ENCODE measurements at places on chromosomes 6 and 20.

- no peak for DNase-seq
Observed at GRCh38 chr6:75315978-75316377, 31.4 kb upstream of the TMEM30A start.

- DNase-seq: no peak
Observed at GRCh38 chr20:36217226-36217625, 19.1 kb upstream of the AAR2 start.

- DNase-seq: no peak
Observed at GRCh38 chr6:67394254-67394653, 1240.8 kb upstream of the ADGRB3 start.

- no peak for DNase-seq
Observed at GRCh38 chr6:159494586-159494972, 198.5 kb downstream of the SOD2 start.

DNA sequence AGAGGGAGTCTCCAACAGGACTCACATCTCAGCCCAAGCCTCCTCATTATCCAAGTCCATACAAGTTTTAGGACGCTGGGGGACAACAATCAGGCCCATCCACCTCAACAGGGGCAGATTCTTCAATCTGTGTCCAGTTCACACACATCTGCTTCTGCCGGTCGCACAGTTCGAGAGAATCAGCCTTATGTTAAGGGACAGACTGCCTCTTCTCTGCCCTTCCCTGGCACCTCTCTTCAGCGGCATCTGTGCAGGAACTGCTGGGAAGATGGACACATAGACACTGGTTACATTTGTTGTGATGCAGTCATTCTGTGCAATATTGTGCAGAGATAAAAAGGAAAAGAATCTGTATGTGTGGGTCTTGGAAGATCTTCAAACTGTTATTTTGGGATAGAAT, 21.0 kb downstream of the ULBP1 start:
- DNase-seq: no peak

- no peak for DNase-seq
Observed at GRCh38 chr6:168951217-168951616, 302.4 kb downstream of the THBS2 start.

DNA sequence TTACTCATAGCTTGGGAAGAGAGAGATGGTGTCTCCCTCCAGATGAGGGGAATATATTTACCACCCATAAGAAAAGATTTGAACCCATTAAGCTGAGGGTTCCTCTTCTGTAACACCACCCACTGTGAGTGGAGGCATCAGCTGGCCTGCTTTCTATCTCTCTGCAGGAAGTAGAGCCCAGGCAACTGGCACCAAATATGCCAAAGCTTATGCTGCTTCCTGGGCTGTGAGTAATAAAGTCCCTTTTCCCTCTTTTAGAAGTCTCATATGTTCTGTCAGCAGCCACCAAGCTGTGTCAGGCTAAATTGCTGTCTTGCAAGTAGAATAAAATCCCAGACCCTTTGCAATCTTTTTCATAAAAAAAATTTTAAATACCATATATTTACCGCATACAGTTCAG, 241.4 kb downstream of the LAMA2 start:
- DNase-seq: no peak

DNA sequence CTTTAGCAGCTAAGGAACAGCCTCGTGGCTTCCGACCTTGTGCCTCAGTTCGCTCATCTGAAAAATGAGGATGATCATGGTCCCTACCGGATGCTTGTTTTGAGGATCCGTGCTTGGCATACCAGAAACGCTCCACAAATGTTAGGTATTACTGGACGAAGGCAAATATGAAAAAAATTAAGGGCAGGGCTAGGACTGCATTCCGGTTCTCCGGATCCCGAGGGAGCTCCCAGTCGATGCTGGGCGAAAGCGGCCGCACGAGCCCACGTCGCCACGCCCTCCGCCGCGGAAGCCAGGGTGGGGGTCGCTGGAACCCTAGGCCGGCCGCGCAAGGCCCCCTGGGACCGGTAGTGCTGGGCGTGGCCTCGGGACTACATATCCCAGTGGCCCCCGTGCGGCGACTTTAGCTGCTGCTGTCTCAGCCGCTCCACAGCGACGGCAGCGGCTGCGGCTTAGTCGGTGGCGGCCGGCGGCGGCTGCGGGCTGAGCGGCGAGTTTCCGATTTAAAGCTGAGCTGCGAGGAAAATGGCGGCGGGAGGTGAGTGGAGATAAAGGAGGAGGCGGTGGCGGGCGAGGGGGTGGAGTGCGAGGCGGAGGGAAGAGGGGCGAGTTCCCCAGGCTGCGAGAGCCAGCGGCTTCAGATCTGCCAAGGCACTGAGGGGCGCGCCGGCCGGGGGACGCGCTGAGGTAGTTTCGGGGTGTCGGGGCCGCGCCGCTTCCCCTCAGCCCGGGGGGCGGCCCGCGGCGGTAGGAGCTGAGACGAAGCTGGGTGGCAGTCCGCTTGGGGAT, at the start of gene NCOA3:
NCOA3 (plus strand) TSS at position 406 of the 789 bp plus-strand sequence. CDS start 120,361 bp downstream, outside the sequence.
- DNase-seq: peak; percentile 80

GRCh38 chr6:44828780-44829179, 441.3 kb downstream of the CDC5L start:
- DNase-seq: no peak

DNA sequence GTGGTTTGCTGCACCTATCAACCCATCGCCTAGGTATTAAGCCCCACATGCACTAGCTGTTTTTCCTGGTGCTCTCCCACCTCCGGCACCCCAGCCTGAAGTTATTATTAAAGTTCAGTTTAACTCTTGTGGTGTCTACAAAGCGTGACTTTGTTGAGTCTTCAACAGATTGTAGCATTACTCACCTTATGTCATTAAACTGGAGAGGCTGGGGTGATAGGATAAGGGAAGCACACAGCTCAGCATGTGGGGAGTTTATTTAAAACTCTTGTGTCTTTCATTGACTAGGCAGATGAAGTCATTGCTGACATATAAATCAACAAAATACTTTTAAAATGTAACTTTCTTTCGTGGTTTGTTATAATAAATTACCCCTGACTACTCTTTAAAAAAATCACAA, 84.7 kb upstream of the GCM1 start:
- DNase-seq: no peak

GRCh38 chr20:40763646-40764295, 74.7 kb upstream of the MAFB start:
- DNase-seq: no peak

- DNase-seq: no peak
Observed at GRCh38 chr6:10505529-10505928, 15.6 kb upstream of the GCNT2 start.
